ENCODE measurements at places on chromosomes 3 and 15.

DNA sequence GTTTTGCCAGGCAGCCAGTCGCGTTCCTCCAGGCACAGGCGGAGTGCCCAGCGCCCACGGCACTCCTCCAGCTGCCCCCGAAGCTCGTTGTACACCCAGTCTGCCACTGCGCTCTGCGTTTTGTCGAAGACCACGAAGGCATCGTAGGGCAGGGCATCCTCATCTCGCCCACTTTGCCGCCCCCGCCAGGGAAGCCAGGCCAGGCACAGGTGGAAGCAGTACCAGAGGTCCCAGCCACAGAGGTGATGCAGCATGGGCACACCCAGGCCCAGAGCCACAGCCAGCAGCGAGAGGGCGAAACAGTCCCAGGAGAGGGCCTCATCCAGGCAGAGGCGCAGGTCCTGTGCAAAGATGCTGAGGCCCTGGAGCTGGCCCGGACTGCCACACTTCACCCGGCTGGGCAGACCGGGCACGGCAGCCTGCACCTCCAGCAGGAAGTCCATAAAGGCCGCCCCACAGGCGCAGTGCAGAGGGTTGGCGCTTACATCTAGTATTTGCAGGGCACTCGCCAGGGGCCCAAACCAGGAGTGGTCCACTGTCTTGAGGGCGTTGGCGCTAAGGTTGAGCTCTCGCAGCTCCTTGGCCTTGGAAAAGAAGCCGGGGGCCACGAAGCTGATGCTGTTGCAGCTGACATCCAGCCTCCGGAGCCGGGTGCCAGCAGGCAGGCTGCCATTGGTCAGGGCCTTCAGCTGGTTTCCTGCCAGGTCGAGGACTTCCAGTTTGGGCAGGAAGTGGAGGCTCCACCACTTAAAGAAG lies 3.7 kb downstream of the TLR9 start:
- no peak for DNase-seq

GRCh38 chr3:2771193-2771592 lies 339.0 kb downstream of the IL5RA start:
- no peak for DNase-seq

- DNase-seq, result no peak
These were observed 129.8 kb downstream of the NSMCE3 start for GRCh38 chr15:29139540-29140459.

DNA sequence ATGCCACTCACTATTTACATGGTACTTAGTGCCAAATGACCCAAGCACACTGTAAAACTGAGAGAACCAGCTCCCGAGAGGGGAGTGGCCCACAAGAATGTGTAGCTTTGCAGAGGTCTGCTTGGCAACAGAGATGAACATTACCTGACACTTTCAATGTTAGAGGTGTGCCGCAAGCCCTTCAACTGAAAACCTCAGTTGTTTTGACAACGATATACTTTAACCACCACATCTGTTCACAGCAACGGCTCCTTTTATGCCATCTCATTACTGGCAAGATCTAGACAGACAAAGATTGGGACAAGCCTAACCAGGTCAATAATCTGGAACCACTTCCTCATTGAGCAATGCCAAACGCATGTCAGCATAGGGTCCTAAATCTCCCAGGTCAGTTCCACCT lies 23.7 kb downstream of the NEK10 start:
- no peak for DNase-seq

DNA sequence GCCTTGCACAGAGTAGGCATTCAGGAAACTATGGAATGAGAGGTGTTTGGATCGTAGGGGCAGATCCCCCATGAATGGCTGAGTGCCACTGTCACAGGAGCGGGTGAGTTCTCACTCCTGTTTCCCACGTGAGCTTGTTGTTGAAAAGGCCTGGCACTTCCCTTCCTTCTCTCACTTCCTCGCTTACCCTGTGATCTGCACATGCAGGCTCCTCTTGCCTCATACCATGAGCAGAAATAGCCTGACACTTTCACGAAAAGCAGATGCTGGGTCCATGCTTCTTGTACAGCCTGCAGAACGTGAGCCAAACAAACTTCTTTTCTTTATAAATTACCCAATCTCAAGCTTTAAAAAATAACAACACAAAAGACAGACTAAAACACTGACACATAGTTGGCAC lies 55.4 kb downstream of the AGBL1 start:
- no peak for DNase-seq

- DNase-seq, result no peak
These were observed 16.1 kb downstream of the MESP2 start for GRCh38 chr15:89792106-89792805.

DNA sequence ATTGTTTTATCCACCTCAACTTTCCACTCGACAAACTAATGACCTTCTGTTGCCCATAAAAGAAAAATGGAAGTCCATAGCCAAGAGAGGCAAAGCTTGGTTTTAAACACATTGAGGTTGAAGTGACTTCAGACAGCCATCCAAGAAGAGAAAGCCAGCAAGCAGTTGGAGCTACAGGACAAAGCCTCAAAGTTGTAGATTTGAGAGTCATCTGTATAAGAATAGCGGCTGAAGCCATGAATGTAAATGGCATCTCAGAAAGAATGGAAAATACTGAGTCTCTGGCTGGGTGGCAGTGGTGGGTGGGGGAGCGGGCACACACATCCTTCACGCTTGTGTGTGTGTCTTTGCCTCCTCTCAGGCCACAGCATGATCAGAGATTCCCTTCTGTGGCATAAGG lies 124.1 kb upstream of the CHRM5 start:
- DNase-seq, result no peak

DNA sequence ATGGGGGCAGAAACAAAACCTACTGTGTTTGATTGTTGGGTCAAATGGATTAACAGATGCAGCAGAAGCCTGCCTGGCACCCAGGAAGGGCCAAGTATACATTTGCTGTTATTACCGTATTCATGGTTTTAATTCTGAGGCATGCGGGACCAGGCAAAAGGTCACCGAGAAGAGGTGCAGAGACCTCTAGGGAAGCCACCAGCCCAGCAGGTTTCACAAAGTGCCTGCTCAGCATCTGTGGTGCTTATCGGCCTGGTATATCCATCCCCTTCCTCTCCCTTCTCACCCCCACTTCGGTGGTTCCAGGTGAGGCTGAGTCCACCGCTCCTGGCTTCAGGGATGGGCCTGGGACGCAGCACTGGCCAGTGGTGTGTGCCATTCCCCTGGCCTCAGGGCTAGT lies 13.1 kb downstream of the TPRA1 start:
- no peak for DNase-seq

DNA sequence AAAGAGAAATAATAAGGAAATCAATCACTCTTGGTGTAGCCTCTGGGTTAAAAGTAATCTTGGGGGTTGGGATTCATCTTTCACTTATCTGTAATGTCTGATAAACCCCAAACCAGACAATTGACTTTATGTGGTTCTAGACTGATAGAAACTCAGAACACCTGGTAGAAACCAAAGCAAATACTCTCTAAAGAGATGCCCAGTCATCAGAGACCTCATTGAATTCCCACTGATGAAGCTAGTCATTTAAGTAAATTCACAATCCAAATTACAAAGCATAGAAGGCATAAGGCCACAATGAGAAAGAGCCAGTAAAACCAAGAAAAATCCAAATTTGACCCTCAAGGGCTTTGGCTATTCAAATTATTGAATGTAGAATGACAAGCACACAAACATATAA lies 250.6 kb downstream of the MBNL1 start:
- DNase-seq, result no peak

DNA sequence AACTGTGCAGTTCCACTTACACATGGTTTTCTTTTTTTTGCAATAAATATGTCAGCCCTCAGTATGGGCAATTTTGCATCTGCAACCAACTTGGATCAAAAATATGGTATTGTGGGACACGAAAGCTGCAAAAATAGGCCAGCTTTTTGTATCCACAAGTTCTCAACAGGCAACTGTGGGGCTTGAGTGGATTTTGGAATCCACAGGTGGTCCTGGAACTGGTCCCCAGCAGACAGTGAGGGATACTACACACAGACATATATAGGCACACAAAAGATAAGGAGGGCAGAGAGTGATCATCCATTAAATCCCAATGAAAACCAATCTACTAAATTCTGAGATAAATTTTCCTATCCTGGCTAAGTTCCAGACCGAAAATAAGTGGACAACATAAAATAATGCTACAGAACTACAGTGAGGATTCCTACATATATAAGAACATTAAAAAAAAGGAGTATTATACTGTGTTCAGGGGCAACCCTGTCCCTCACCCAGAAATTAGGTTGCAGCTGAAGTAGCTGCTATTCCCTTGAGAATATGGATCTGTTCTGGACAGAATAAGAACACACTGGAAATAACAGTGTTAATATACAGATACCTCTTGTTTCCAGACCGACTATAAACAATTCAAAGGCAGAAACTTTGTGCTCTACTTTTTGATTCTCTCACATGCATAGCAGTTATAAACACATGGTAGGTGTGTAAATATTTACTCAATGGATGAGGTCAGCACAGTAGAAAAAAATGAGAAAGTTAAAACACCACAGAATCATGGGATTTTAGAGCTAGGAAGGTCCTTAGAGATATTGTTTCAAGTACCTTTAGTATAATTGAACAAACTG lies 25.4 kb downstream of the DENND4A start:
- no peak for DNase-seq

DNA sequence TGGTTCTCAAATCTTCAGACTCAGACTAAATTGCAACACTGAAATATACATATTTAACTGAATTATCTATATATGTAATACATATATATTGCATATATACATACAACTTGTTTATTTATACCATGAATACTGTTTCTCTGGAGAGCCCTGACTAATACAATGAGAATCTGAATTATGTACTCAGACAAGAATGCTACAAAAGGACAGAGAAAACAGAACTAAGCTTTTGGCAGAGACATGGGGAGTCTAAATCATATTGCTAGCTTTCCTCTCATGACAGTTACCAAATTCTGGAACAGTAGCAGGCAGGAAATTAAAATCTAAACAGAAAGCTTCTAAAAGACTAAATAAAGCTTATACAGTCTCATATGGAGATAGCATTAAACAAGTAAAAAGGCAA lies 142.4 kb upstream of the KCNMB2 start:
- no peak for DNase-seq

DNA sequence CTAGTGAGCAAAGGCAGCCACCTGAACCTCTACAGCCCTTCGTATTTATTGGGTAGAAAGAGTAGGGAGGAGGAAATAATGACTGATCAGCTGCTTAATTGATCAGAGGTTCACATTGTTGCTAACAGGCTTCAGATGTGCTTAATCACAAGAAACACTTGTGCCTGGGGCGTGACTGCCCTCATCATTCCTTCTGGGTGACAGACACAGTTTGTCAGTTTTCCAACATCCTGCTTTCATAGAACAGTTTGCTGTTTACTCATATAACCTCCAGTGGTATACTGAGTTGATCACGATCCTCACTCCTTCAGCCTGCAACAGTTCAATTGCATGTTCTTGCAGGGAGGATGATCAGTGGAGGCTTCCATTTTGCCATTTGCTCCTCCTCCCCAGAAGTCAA lies 13.6 kb upstream of the CASR start:
- DNase-seq, result no peak

DNA sequence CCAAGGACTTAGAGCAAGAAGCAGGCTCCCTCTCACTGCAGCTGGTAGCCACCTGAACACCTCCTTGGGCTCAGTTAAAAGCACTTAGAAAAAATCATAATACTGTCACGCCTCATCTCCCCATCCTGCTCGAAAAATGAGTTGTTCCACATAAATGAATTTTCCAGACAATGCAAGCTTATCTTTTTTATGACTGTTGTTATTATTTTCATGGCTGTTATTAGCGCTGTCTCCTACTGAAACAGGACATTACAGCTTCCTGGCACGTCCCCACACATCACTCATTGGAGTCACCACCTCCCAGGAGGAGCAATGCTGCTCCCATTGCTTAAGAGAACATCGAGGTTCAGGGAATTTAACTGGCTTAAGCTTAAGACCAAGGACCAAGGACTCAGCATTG lies 26.5 kb downstream of the CCDC33 start:
- DNase-seq, result peak; percentile 87

- no peak for DNase-seq
These were observed 5.7 kb downstream of the FURIN start for GRCh38 chr15:90873998-90874605.

All from NCI-H187 treated with DMSO at 0.1 percent for 48 hours (cell line).